A172 (cell line): ENCODE measurements at places on chromosomes 5 and 9. TPM values are rescaled to one million over a fixed set of nuclear protein-coding genes. Genes with fewer than 3 reads are reported as not detected.

GRCh38 chr5:173637340-173637739 lies 20.9 kb upstream of the BOD1 start:
- DNase-seq, result no peak

- DNase-seq, result no peak
Observed at GRCh38 chr5:117488976-117489500, 914.4 kb upstream of the SEMA6A start.

DNA sequence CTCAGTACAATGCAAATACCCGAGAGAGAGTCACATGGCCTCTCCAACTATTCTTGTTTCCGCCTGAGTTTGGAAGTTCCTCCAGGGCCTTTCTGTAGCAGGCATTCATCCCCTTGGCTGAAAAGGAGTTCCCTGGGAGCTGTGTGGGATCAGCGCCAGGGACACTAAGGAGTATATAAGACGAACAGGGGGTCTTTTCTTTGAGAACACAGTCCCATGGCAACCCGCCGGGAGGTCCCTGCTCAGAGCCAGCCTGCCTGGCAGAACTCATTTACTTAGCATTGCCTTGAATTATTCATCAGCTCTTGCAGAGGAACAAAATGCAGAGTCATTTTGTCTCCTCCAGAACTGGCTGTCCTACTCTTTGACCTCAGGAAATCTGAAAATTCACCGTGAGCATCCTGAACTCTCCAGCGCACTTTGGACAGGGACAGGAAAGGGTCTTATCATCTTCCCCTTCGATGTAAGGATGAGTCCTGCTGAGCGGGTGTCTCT lies 120.4 kb upstream of the OSMR start:
- no peak for DNase-seq

GRCh38 chr5:45162974-45163373 lies 354.2 kb downstream of the MRPS30 start:
- DNase-seq, result no peak

DNA sequence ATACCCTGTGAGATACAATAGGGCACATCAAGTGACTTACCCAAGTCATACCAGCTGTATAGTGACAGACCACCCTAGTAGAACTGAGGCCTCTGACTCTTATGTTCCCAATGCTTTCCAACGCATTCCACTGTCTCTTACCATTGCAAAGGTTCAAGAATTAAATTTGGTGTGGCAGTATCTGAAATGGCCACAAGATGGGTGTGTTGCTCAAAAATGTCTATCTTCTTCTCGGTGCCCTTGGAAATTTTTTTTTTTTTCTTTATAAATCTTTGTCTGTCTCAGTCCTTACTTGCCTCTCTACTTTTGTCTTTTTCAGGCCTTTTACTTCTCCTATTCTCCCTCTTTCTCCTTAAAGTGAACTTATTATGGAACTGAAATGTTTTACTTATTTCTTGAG lies 48.4 kb downstream of the GPR21 start:
- peak; percentile 52 for DNase-seq

DNA sequence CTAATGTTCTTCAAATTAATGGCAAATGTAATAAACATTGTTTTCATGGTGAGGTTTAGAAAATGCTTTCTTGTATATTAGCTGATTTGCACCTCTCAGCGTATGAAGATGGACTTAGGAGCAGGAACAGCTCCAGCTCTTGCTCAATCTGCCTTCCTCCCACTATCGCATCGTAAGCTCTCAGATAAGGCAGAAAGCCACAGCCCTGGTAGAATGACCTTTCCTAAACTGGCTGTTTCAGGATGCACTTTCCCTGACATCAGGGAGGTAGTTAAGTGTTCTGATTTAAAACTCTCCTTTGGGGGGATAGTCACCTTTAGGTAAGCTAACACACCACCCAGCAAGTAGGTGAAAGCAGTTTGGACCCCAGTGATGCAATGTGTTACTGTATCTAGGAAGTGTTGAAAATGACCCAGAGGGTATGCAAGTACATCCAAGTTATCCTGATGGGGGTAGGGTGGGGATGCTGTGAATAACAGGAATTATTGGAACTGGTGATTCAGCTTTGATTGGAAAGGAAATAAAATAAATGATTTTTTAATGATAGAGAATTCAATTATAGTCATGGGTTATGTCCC lies 72.3 kb downstream of the LMNB1 start:
- no peak for DNase-seq

DNA sequence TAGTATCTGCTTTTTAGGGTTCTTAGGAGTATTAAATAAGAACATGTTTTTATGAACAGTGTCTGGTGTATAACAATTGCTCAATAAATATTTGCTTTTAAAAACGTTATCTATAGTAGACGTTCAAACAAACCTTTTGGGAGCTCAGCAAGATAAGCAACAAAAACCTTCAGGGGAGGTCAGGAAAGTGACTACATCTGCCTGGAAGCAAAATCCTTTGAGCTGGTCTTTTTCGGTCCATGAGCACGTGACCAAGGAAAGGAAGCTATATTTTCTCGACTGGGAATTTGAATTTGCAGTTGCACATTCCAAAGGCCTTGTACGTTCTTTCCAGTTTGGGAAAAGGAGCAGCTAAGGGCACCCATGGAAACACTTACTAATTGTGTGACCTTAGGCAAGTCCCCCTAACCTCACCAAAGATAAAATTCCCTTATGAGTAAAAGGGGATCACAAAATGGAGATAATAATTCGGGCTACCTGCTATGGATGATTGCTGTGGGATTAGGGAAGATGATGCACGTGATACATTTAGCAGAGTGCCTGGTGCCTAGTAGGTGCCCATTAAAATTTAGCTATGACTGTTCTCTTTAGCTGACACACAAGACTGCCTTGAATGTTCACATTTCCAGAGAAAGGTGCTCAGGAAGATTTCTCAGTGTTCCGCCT lies 45.4 kb downstream of the PTTG1 start:
- DNase-seq, result no peak

DNA sequence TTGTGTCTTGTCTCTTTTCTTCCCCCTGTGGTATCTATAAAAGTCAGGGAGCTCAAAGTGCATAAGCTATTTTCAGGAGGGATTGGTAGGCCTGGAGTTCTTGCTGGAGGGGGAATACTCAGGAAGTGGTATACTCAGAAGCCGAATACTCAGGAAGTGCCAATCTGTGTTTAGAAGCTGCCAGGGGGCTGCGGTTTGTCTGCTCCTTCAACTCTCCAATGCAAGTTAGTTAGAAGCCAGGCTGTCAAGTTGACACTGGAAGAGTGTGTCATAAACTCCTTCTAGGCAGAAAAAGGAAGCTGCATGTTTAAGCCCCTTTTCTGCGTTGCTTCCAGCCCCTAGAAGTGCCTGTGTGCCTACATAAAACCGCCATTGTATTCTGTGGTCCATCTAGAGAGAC lies 366.5 kb downstream of the TAF11L14 start:
- no peak for DNase-seq

DNA sequence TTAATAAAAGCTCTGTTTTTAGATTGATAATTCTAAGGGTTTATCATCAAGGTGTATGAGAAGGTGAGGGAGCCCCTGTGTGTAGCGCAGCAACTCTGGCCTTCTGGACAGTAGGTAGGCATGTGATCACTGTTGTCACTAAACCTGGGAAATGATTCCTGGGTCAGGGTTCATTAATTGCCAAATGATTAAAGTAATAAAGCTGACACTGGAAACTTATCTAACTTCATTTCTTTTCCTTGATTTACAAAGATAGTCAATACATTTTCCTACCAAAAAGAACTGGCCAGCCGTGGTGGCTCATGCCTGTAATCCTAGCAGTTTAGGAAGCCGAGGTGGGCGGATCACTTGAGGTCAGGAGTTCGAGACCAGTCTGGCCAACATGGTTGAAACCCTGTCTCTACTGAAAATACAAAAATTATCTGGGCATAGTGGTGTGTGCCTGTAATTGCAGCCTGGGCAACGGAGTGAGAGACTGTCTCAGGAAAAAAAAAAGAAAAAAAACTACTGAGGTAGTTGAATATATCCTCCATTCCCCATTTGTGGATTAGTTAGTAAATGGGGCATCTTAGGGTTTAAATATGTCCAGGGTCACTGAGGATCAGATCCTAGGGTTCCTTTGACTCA lies 2.4 kb downstream of the EHMT1 start:
- no peak for DNase-seq

- DNase-seq, result no peak
Observed at GRCh38 chr5:36885566-36886485, 9.3 kb downstream of the NIPBL start.

DNA sequence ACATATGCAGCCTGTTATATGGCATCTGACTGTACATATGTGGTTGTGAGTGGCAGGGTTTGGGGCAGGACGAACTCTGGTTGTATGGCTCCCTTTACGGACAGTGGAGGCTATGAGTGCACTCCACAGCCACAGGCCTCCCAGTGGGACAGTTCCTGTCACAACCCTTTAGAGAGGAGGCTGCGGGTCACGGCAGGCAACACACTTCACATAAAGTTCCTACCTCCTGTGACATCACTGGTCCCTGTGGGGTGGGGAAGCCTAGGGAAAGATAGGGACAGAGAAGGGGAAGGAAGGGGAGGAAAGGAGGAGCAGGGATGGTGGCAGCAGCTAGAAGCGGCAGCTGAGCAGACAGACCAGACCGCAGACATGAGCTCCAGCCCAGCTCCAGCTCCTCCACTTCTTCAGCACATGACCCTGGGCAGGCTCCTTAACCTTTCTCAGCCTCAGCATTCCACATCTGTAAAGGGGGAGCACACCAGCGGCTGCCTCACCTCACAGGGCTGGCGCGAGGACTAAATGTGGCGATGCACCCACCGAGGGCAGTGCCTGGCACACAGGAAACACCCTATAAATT lies 27.4 kb upstream of the CORO2A start:
- DNase-seq, result no peak

DNA sequence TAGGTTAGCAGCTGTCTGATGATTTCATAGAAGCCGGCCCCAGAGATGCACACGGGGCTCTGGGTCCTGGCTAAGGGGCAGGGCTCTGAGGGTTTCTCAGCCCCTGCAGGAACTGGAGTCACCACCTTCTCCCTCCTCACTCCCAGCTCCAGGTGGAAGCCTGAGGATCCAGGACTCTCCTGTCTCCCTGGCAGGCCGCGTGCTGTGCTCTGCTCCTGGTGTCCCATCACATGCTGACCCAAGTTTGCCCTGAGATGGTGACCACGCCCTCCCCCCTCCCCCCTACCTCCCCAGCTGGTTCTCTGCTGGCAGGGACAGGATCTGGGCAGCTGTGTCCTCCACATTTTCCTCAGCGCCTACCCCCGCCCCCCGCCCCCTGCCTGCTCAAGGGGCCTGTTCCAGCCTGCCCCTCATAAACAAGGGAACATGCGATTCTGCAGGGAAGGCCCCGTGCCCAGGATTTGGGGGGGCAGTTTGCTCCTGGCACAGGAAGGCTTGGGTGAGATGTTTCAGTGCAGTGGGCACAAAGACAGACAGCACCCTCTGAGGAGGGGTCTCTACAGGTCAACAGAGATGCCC lies 87.4 kb downstream of the PSD2 start:
- DNase-seq, result no peak

GRCh38 chr5:91381239-91381773 lies 1.8 kb downstream of the ARRDC3 start:
- no peak for DNase-seq

- DNase-seq, result no peak
Observed at GRCh38 chr9:103978396-103978795, 115.7 kb upstream of the SMC2 start.

DNA sequence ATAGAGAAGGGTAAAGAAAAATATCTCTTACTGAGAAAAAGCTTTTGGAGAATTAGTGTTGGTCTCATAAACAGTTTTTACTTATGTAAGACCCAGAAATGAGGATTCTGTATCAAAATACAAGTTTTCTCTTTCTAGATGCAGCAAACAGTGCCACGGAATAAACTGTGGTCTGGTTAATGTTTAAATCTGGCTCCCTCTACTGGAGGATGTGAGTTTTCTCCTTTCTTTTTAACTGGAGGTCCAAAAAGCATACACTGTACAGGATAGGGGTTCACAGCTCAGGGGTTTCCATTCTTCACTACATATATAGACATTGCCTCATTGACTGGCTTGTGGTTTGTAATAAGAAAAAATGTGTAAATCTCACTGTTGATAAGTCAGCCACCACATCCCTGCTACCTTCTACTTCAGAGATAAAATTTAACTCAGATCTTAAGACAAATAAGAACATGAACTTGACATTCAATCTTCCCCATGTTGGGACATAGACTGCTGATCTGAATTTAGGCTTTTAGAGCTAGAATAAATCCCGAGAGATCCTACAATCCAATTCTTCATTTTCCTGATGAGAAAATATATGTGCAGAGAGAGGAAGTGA lies 98.9 kb downstream of the CFAP95 start:
- DNase-seq, result peak; percentile 74

DNA sequence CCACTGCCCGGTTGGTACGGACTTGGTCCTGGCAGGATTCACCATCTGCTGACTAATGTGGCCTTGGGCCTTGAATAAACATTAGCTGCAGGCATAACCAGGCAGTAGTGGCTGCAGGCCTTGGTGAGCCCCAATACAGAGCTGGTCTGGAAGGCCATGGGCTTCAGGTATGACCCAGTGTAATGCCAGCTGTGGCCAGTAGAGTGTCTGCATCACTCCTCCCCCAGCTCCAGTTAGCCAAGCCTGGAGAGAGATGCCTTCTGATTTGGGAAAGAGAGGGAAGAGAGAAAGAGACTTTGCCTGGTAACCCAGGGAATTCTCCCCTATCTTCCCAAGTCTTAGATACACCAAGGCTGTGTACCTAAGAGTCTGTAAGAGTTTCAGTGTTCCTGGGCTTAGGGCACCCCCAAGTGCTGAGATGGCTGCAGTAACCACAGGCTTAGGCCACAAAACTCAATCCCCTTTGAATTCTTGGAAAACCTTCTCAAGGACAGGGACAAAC lies 5.6 kb upstream of the C5 start:
- DNase-seq, result no peak

DNA sequence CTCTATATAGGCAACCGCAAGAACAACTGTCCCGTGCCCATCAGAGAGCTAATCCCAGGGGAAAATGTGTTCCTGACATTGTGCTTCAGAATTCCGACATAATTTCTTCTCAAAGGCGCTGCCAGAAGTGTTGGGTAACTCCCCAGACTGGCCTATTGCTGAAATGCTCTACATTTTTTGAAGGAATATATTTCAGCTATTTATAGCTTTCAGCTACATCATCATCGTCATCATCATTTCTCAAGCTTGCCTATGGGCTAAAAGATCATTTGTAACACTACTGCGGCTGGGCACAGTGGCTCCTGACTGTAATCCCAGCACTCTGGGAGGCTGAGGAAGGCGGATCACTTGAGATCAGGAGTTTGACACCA lies 49.7 kb downstream of the MYO10 start:
- DNase-seq, result no peak

- DNase-seq, result no peak
Observed at GRCh38 chr5:102873379-102873932, 118.4 kb downstream of the PAM start.

PCDHB3 gene
- 19.9 and 22.0 TPM in 2 replicates for total RNA-seq

PTGES2 gene
- total RNA-seq, result 84.2 and 87.7 TPM in 2 replicates

TAF11L5 gene
- not detected in 2 replicates for total RNA-seq

ZNF354C gene
- not detected in 2 replicates for total RNA-seq
